Cortex of kidney (tissue), 1 donor: ENCODE measurements at places on chromosomes 7 and 10.

GRCh38 chr10:670038-670437 lies 19.4 kb downstream of the DIP2C start:
- DNase-seq, result no peak

- no peak for DNase-seq
Observed at GRCh38 chr10:3067118-3067858, at the start of gene PFKP. Gene PFKP, plus strand, starts transcription at chr10:3067548. Its CDS starts 48 bp downstream, at chr10:3067596.

GRCh38 chr7:127938588-127938987 lies 92.6 kb downstream of the LRRC4 start:
- no peak for DNase-seq

DNA sequence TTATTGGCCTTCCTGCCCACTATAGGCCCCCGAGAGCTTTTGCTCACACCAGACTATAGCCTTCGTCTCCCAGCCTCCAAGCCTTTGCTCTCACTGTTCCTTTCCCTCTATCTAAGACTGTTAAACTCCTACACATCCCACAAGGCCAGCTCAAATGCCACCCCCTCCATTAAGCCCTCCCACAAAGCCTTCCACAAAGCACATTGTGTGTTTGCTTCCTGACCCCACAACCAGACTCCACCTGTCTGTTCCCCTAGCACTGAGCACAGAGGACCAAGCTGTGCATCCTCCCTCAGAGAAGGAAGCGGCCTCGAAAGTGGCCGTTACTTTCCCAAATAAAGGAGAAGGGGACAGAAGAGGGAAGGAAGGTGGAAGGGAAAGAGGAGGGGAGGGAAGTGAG lies 1.3 kb downstream of the LOXL4 start:
- DNase-seq, result no peak

DNA sequence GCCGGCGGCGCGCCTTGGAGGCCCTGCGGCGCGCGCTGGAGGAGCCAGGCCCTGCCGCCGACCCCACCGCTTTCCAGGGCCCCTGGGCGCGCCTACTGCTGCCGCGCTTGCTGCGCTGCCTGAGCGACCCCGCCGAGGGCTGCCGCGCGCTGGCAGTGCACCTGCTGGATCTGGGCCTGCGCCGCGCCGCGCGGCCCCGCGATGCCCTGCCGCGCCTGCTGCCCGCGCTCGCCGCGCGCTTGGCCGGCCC lies 280 bp downstream of the DNAAF5 start:
- no peak for DNase-seq

DNA sequence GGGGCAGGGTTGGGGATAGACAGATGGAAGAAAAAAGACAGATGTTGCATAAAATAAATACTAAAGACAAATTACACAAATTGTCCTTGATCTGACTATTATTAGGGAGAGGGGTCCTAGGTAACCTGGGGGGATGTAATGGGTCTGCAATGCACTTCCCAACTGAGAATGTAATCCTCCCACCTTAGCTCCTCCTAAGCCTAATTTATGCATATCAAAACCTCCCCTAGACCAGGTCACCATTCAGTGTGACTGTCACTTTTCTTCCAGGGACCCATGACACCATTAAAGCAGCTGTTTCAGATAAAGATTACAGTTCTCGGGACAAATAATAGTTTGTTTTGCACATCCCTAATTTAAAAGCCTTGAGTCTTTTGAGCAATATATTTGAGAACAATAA lies 133.9 kb upstream of the FEZF1 start:
- DNase-seq, result no peak

GRCh38 chr10:89342206-89342958 lies 14.6 kb downstream of the IFIT3 start:
- DNase-seq, result no peak

DNA sequence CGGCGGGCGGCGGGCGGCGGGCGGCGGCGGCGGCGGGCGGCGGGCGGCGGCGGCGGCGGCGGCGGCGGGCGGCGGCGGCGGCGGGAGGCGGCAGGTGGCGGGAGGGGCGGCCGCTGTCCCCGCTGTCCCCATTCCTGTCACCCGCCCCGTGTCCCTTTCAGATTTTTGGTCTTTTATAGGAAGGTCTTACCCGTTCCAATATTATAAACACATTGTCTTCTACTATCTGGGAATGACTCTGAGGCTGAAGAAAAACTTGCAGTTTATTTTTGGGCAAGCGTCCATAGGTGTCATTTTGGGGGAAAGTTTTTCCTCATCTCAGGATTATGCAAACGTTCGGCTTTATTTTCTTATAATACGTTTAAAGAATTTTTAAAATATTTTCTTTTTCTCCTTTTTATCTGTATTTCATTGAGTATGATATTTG lies 578 bp downstream of the ZNF713 start:
- no peak for DNase-seq

DNA sequence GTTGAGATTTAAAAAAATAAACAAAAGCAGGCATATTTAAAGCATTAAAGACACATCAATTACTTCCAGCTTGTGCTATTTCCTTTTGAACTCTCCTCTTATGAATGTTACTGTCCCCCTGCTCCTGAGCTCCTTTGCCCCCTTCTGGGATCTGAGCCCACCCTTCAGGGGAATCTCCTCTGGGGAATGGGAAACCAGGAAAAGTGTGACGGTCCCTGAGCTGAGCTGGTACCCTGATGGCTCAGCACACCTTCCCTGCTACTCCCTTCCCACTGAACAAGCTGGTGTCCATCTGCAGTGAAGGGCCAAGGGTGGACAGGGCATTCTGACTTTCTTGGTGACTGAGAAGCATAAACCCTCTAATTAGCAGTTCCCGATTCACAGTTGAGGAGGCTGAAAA lies 356.3 kb downstream of the PTEN start:
- DNase-seq, result no peak
